A549 treated with ZK216348 at 1 μM for 4 hours (cell line): ENCODE measurements at places on chromosomes 16 and 17. TPM values are rescaled to one million over a fixed set of nuclear protein-coding genes. Genes with fewer than 3 reads are reported as not detected.

RNF40 gene
- 51.8 to 92.6 TPM (median 84.3 TPM) in 5 replicates for total RNA-seq

CA5A gene
- not detected in 5 replicates for total RNA-seq

FOXL1 gene
- total RNA-seq: 0.56 to 2.1 TPM (median 1.5 TPM) in 5 replicates

TBX6 gene
- total RNA-seq: 0.20 to 0.50 TPM (median 0.27 TPM) in 5 replicates

CLEC3A gene
- total RNA-seq: not detected in 5 replicates

PRAC2 gene
- not detected in 5 replicates for total RNA-seq

SMIM36 gene
- total RNA-seq: not detected in 5 replicates

CMTM2 gene
- total RNA-seq: not detected in 5 replicates
